ENCODE measurements at places on chromosomes 7 and 10.

GRCh38 chr7:151708610-151709009 lies 168.3 kb downstream of the PRKAG2 start:
- no peak overlapping the region for H3K27ac ChIP-seq
- no peak overlapping the region for H3K4me3 ChIP-seq
- DNase-seq: no peak
- no peaks in the 10 kb centered on the region for H3K27me3 ChIP-seq

GRCh38 chr10:7003831-7004395 lies 406.9 kb downstream of the SFMBT2 start:
- H3K4me3 ChIP-seq: no peak overlapping the region
- no peaks in the 10 kb centered on the region for H3K27me3 ChIP-seq
- no peak overlapping the region for H3K27ac ChIP-seq
- DNase-seq: peak; percentile 76
- peaks cover 10% of the 10 kb centered on the region for H3K4me1 ChIP-seq

- no peak overlapping the region for H3K4me3 ChIP-seq
- DNase-seq: no peak
- no peaks in the 10 kb centered on the region for H3K27me3 ChIP-seq
- no peak overlapping the region for H3K27ac ChIP-seq
- no peaks in the 10 kb centered on the region for H3K4me1 ChIP-seq
Measured at GRCh38 chr7:156747718-156748117, 107.1 kb downstream of the RNF32 start.

DNA sequence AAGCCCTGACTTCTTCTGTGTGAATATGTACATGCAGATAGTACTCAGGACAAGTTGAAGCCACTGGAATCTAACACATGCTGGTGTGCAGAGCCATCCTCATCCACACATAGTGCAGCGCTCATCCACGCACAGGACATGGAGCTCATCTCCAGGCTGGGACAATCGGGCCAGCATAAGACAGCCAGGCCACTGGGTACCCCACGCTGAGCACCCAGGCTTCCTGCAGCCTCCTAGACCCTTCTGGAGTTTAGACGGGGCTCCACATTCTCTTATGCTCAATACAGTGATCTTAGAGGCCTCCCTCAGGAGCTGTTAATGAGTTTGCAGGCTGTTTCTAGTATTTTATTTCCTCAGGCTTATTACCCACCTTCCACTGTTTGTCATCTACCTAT lies 238.9 kb downstream of the TNS3 start:
- no peak for DNase-seq
- H3K27me3 ChIP-seq: no peaks in the 10 kb centered on the region
- no peaks in the 10 kb centered on the region for H3K4me1 ChIP-seq
- peaks cover 85% of the 10 kb centered on the region for H3K36me3 ChIP-seq
- H3K4me3 ChIP-seq: no peak overlapping the region

DNA sequence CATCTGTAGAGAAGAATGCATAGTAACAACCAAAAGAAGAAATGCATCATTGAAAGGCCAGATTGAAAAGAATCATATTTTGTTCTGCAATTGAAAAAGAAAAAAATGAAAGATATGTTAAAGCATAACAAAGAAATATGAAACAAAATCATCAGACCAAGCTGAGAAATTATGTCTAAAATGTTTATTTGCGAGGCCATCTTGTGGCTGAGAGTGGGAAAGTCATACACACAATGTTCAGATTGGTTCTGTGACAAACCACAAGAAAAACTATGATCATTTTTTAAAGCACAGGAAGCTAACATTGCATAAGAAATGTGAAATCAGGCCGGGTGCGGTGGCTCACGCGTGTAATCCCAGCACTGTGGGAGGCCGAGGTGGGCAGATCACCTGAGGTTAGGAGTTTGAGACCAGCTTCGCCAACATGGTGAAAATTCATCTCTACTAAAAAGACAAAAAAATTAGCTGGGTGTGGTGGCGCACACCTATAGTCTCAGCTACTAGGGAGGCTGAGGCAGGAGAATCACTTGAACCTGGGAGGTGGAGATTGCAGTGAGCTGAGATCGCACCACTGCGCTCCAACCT lies 36.6 kb downstream of the ABCB5 start:
- no peaks in the 10 kb centered on the region for H3K36me3 ChIP-seq
- H3K4me1 ChIP-seq: peaks cover 3% of the 10 kb centered on the region
- H3K4me3 ChIP-seq: no peak overlapping the region
- H3K27me3 ChIP-seq: no peaks in the 10 kb centered on the region

DNA sequence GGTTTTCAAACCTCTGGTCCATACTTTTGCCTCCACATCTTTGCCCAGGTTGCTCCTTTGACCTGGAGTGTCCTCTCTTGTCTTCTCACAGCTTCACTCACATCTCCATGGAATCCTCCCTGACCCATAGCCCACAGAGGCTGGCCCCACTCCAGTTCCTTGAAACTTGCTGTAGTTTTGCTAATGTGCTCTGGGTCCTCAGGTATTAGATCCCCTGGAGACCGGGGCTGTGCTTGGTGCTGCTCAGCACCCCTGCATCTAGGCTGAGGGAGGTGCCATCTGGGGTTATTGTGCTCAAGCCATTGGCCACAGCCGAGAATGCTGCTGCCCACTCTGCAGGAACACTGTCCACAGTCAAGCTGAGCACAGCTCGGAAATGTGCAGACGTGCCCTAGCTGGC lies 16.5 kb downstream of the KNDC1 start:
- no peak overlapping the region for H3K4me3 ChIP-seq
- no peak for DNase-seq
- H3K36me3 ChIP-seq: no peaks in the 10 kb centered on the region
- H3K27ac ChIP-seq: no peak overlapping the region

DNA sequence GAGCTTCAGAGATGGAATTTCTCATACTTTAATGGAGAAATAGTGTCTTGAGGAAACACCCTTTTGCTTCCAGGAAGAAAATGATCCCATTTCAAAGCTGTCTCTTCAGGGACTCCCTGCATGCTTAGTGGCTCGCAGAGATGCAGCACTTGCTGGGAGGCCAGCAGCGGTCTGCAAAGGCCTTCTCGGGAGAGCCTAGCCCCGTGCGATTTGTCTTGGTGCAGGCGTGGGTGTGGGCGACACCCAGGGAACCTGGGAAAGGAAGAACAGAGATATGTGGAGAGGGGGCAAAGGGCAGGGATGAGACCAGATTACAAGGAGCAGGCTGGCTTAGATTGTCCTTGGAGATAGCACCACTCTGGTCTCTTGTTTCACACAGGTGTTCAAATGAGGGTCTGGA lies 352.3 kb upstream of the PODXL start:
- H3K4me1 ChIP-seq: no peaks in the 10 kb centered on the region
- DNase-seq: no peak
- no peak overlapping the region for H3K27ac ChIP-seq
- no peaks in the 10 kb centered on the region for H3K36me3 ChIP-seq
- no peaks in the 10 kb centered on the region for H3K27me3 ChIP-seq
